ENCODE measurements at places on chromosomes 3 and 15.

- DNase-seq: no peak
Measured at GRCh38 chr3:87997298-87997697, 61.5 kb downstream of the CGGBP1 start.

DNA sequence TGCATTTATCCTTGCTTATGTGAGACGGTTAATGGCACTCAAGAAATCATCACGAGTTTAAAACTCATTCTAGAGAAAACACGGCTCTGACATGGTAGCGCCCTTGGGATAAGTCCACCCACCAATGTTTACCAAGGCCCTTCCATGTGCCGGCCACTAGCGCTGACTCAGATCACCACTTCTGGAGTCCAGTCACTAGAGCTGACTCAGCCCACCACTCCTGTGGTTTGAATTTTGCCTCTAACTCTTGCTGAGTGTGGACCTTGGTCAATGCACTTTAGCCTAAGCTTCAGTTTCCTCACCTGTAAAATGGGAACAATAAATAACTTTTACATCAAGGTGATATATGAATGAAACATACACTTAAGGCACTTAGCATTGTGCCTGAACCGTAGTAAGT is 358.4 kb upstream of the PROK2 start:
- peak; percentile 11 for DNase-seq

- no peak for DNase-seq
Measured at GRCh38 chr15:59556380-59556779, 55.2 kb upstream of the GCNT3 start.

DNA sequence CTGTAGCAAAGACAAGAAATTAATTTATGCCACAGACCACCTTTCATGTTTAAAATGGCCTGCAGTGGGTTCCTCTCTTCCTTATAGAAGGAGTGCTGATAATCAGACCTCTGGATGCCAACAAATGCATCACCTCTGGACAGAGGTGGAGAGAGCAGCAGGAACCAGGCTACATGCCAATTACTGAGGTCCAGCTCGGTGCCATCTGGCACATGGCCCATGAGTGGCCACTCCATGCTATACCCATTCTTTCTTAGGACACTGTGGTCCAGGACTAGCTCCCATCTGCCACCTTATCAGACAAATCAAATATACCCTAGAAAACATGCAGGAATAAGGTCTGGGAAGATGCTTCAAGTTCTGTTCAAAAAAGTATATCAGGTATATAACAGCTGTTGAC is 60.7 kb downstream of the TBC1D2B start:
- no peak for DNase-seq

DNA sequence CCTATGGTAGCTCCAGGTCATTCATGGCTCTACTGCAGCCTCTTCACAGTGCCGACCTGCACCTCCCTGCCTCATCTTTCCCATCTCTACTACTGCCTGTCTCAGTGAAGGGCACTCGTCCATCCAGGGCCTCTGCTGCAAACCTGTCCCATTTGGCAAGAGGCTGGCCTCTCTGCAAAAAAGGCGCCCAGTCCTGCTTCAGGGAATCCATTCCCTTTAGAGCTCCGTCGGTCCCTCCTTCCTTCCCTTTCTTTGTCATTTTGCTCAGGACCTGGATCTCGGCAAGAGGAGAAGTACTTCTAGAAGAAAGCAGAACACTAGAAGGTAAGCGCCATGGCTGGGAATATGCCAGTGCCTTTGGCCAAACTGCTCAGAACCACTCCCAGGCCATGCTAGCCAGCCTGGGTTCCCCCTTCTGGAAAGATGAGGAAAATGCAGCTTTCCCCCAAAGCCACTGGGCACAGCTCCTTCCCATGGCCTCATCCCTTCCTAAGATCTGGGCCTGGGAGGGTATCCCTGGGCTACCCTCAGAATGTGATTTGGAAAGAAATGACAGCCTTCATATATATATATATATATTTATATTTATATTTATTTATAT is 6.4 kb upstream of the ISL2 start:
- DNase-seq: peak; percentile 72

GRCh38 chr3:20073683-20074082 is 33.4 kb downstream of the KAT2B start:
- no peak for DNase-seq

DNA sequence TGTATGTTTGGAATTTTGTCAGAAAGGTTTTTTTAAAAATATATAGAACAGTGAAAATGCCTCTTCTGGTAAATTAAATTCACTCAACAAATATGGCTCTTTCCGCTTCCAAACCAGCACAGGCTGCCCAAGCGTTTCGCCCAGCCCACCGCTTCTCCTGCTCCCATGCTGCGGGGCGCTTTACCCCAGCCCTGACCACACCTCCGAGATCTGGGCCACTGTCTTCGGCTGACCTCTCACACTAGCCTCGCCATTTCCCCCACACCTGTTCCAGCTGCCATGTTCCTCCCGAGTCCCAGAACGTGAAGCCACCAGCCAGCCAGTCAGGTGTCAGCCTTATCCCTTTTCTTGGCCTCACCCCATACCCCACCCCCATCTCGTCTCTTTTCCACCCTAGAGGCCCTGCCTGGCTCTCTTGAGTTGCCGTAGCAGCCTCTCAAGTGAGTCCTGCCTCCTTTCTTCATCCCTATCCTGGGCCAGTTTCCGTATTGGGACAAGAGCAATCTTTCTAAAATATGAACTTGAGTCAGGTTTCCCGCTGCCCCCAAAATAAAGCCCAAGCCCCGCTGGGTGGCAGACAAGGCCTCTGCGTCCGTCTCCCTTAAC is 46.5 kb downstream of the SLC12A8 start:
- no peak for DNase-seq

- no peak for DNase-seq
Measured at GRCh38 chr15:82979726-82980125, 6.3 kb upstream of the RAMAC start.
